DMS79 treated with DMSO at 0.1 percent for 48 hours (cell line): ENCODE measurements at places on chromosomes 16 and 17.

- no peak for DNase-seq
Observed at GRCh38 chr17:7884581-7885366, 3.8 kb upstream of the CHD3 start.

DNA sequence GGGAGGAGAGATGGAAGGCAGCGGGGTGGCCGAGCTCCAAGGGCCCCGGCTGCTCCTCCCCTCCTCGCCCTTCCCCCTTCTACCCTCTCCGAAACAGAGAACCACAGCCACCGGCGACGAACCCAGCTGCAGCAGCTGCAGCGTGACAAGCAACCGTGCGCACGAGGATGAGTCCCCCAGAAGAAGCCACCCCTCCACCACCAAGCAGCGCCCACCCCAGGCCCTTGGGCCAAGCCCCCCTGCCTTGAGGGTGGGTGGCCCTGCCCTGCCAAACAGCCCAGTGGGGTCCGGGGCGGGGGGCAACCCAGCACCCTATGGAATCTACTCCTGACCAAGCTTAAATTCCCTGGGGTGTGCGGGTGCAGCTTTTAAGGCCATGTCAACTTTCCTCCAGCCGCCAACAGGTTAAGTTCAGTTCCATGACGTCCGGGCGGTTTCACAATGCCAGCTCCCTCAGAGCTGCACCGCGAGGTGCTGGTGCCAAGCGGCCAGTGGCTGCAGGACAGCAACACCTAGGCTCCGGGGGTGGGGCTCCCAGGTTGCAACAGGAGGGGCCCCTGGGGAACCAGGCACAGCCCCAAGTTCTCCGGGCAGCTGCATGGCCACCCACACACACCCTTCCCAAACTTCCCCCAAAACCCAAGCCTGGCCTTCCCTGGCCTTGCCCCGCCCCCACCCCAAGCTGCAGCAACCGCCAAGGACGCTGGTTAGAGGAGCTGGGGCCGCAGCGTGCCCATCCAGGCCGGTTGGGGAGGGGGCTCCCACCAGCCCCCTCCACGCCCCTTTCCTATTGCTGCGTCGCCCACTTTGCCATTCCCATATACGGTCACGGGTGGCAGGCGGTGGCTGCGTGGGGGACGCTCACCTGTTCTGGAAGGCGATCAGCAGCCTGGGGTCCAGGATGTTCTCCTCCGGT, 2.0 kb downstream of the CBX4 start:
- DNase-seq = no peak

DNA sequence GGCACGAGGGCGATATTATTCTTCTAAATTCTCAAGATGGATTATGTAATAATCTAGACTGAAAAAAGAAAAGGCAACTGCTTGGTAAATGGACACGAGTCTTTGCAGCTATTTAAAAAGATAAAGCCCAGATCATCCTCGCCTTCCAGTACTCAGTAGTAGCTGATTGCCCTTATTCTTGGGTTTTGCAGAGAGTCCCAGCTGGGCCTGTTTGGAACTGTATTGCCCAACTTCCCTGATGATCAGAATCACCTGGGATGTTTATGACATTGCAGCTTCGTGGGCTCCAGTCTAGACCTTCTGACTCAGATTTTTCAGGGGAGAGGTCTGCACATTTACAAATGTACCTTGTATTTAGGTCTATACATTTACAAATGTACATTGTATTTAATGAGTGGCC, 213.5 kb downstream of the RAB11FIP4 start:
- no peak for DNase-seq

DNA sequence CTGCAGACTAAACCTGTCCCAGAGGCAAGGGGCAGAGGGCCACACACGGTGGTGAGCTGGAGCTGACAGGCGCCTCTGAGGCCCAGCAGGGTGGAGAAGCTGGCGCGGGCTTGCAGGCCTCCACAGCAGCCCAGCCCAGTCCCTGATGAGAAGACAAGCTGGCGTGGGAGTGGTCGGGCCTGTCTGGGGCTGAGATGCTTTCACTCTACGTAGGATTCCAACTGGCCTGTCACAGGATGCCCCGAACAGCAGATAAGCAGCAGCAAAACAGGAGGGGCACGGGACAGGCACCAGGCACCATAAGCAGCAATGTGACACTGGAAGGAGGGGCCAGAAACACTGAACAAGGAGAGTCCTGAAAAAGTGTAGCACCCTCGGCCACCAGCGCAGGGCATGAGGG, 40.1 kb downstream of the PEMT start:
- no peak for DNase-seq

- no peak for DNase-seq
Observed at GRCh38 chr17:15233022-15233805, 31.9 kb downstream of the PMP22 start.

GRCh38 chr17:60993497-60993896, 315.8 kb downstream of the BCAS3 start:
- no peak for DNase-seq

- DNase-seq = no peak
Observed at GRCh38 chr17:8745586-8746500, 1.2 kb upstream of the CCDC42 start.

GRCh38 chr17:62950067-62950466, 16.0 kb upstream of the TANC2 start:
- peak; percentile 12 for DNase-seq

DNA sequence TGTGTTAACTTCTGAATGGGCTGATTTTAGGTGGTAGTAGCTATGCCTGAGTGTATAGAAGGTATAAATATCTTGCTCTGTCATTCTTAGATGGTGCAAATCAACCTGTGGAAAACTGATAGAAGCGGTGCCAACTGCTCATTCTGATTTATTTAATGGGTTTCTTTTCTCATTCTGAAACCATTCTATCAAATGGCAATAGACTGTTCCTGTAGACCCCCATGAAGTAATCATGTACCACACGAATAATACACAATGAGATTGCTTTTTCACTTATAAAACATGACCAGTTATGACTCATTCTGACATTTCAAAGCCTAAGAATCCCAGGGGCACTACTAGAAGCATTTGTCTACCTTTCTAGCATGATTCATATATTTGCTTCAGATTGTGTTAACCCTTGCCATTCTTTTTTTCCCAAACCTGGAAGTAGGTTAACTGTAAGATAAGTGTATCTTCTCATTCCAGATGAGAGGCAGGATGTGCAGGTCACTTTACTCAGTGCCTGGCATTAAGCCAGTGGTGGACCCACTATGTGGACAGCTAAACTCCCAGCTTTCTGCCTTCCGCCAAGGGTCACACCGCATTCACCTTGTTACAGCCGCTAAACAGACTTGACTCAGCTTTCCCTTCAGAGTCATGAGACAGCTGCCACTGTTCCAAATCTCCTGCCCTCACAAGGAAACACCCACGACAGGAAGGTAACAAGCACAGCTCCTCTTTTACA, 16.4 kb upstream of the SLC16A11 start:
- no peak for DNase-seq

- no peak for DNase-seq
Observed at GRCh38 chr16:59058250-59058649, 324.1 kb upstream of the GOT2 start.

GRCh38 chr16:2042171-2042985, 5.3 kb downstream of the NTHL1 start:
- peak; percentile 88 for DNase-seq

DNA sequence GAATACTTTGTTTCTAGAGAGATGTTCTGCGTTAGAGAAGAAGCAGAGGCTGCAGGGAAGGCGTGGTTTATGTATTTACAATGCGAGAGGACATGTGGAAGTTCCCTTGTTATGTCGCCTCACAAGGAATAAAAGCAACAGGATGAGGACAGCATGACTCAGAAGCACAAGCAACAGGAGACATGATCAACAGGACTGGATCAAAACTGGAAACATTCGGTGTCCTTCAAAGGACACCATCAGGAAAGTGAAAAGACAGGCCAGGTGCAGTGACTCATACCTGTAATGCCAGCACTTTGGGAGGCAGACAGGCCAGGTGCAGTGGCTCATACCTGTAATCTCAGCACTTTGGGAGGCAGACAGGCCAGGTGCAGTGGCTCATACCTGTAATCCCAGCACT, 52.6 kb downstream of the CCDC57 start:
- DNase-seq = no peak

- DNase-seq = no peak
Observed at GRCh38 chr16:10846213-10846998, 27.8 kb upstream of the TVP23A start.

GRCh38 chr16:12078405-12079280, 102.1 kb downstream of the SNX29 start:
- no peak for DNase-seq

- no peak for DNase-seq
Observed at GRCh38 chr16:6618874-6619273, 713.8 kb upstream of the RBFOX1 start.

- no peak for DNase-seq
Observed at GRCh38 chr16:12784076-12784475, 19.6 kb downstream of the CPPED1 start.

DNA sequence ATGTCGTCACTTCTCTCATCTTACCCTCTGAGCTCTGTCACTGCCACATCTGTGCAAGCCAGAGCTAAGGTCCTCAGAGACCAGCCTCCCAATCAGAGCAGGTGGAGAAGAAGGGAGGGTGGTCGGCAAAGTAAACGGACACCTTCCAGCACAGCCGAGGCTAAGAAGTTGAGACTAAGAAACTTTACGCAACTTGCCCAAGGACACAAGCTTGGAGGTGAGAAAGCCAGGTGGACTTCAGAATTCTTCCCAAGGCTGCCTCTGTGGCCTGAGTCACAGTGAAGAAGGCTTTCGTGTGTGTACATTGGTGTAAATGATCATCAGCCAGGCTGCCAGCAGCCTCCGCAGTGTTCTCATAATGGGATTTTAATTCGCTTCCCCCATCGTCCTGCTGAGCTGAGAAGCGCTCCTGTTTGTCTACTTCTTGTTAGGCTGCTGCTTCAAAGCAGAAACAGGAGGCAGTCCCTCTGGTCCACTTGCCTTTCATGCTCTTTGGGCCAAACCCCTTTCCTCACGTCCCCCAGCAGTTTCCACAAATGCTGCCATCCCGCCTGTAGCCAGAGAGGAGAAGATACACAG, 125.0 kb upstream of the RPL38 start:
- no peak for DNase-seq

DNA sequence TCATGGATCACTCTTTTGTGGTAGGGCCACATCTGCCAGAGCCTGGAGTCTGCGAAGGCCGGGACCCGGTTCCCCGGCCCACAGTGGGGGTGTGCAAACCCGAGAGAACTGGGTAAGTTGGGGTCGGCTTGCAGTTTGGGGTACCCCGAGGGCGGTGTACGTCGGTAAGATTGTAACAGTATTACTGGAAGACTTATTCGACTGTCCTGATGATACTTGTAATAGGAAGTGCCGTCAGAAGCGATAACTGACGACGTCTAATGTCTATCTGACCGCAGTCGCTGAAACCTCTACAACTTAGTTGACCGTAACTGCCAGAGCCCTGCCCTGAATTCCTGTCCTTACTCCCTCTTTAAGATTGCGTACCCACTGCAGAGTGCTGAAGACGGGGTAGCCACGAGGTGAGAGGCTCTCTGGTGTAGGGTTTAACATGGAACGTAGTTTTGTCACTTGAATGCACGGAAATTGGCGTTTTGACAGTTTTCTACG, 24.0 kb downstream of the TRPV2 start:
- no peak for DNase-seq
